Body of pancreas (tissue), 4 donors: ENCODE measurements at places on chromosomes 2 and 18.

GRCh38 chr18:2992995-2993877 lies 19.7 kb downstream of the LPIN2 start:
- H3K36me3 ChIP-seq, result no peaks in the 10 kb centered on the region
- peaks cover 13% of the 10 kb centered on the region for H3K4me1 ChIP-seq
- no peak for DNase-seq
- H3K27me3 ChIP-seq, result no peaks in the 10 kb centered on the region
- H3K27ac ChIP-seq, result no peak overlapping the region

DNA sequence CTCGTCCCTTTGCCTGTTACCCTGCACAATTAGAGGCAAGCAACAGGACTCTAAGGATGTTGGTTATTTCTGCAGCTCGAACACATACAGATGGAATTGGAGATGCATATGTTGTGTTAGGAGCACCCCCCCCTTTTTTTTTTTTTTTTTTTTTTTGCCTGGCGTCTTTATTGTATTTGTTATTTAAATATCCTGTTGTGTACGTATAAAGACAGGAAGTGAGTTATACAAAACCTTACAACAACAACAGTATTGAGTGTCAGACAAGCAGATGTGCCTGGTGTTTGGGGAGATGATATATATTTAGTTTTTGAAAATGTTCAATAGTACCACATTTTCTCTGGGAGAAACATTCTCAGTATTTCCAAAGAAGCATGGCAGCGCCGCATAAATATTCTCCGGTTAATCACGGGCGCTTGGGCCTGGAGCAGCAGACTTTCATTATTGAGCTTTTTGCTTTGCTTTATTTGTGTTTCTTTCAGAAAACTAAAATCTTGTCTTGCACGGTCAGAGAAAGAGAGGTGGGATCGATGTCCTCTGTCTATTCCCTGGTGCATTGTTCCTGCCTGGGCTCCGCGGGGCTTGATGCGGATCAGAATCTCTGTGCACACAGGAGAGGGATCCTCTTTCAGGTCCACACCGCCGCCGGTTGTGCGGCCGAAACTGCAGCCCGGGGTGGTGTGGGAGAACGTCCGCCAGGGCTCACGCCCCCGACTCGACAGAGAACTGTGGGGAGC lies 23.2 kb upstream of the ZNF516 start:
- H3K27me3 ChIP-seq, result no peaks in the 10 kb centered on the region
- no peaks in the 10 kb centered on the region for H3K36me3 ChIP-seq
- H3K4me3 ChIP-seq, result no peak overlapping the region
- H3K27ac ChIP-seq, result no peak overlapping the region

DNA sequence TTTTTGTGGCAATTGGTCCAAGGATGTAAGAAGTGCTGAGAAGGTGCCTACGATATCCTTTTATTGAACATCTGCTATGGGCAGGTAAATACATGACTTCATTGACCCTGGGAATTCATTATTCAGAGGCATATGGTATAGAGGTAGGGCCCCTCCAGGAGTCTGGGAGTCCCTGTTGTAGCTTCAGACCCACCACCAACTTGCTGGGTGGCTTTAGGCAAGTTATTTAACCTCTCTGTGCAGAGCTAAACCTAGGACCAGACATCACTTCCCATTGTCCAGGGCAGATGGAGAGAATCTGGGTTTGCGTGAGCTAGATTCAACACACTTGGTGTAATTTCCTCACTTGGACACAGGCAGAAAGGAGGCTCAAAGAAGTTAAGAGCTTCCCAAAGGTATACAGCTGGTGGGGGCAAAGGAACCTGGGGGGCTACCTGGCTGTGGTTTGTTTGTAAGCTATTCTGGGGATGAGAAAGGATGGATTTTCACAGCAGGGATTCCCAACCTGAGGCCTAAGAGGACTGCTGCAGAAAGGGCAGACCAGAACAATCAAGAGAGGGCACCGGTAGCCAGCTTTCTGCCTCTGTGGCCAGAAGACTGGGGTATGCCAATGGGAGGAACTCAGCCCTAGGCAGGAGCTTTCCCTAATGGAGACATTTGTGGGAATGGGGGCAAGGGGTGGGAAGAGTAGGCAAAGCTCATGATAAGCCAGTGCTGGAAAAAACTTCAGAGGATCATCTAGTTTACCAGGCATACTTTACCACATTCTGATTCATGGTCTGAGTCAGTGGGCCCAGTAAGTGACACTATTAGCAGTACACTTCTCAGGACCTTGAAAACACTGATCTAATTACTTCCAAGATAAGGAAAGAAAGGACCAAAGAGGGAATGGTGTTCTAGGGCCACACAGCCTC lies 102.7 kb upstream of the SMAD2 start:
- H3K27me3 ChIP-seq, result no peaks in the 10 kb centered on the region
- no peak overlapping the region for H3K4me3 ChIP-seq
- no peaks in the 10 kb centered on the region for H3K36me3 ChIP-seq
- H3K27ac ChIP-seq, result no peak overlapping the region
- H3K4me1 ChIP-seq, result peaks cover 14% of the 10 kb centered on the region

- no peak overlapping the region for H3K4me3 ChIP-seq
- no peaks in the 10 kb centered on the region for H3K4me1 ChIP-seq
These were observed 2048.0 kb downstream of the SUCLG1 start for GRCh38 chr2:82411071-82411470.

- no peak overlapping the region for H3K4me3 ChIP-seq
- H3K4me1 ChIP-seq, result peaks cover 36% of the 10 kb centered on the region
- H3K27me3 ChIP-seq, result no peaks in the 10 kb centered on the region
- H3K36me3 ChIP-seq, result no peaks in the 10 kb centered on the region
- no peak overlapping the region for H3K27ac ChIP-seq
- no peak for DNase-seq
These were observed 58.1 kb downstream of the DGKD start for GRCh38 chr2:233412405-233412804.

- DNase-seq, result no peak
- no peaks in the 10 kb centered on the region for H3K27me3 ChIP-seq
- peak overlapping the region; percentile 95 for H3K27ac ChIP-seq
- H3K4me3 ChIP-seq, result peak overlapping the region; percentile 51
- H3K36me3 ChIP-seq, result no peaks in the 10 kb centered on the region
These were observed 4.4 kb upstream of the SPRED2 start for GRCh38 chr2:65436824-65437221.
